Activated CD8-positive, alpha-beta T cell treated with anti-CD3 and anti-CD28 coated beads for 36 hours (primary cell): ENCODE measurements at places on chromosomes 4 and X. TPM values are rescaled to one million over a fixed set of nuclear protein-coding genes. Genes with fewer than 3 reads are reported as not detected.

DNA sequence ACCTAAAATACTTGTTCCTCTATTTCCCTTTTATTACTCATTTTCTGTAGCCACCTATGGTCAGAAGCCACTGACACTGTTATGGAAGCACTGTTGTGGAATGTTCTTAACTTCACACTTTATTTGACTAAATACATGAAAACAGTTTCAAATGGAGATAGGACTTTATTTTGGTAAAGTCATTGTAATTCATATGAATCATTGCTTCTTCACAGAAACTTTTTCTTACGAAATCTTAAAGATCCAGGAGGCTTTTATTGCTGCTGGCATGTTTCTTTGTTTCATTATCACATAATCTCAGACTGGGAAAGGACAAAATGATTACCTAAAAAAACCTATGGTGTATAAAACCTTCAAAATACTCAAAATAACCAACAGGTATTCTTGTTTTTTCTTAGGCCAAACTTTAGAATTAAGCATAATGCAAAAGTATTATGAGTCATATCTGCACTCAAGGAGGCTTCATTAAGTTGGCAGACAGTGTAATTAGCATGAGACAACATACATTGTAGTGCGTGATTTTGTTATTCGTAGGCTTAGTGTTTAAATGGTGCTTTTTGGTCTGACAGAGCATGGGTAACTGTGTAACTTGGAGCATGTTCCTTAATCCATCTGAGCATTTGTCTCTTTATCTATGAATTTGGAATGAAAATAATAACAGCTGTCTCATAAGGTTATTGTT lies 58.0 kb downstream of the SH3BGRL start:
- no peak for DNase-seq

Gene TMSB15C
- total RNA-seq: 2.0 TPM

Gene VSIG1
- 0.61 TPM for total RNA-seq

DNA sequence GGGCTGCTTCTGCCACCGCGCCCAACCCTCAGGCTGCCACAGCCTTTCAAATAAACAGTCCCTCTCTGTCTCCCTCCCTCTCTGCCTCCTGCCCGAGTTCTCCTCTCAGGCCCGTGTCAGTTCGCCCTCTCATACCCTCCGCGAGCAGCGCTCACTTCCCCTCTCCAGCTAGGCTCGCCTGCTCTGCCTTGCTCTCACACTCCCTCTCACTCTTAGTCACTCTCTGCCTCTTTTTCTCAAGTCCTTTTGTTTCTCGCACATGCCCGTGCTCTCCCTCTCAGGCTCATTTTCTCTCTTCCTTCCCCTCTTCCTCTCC lies 3.2 kb downstream of the EFNB1 start:
- DNase-seq: peak; percentile 55

Gene F8A2
- not detected for total RNA-seq

DNA sequence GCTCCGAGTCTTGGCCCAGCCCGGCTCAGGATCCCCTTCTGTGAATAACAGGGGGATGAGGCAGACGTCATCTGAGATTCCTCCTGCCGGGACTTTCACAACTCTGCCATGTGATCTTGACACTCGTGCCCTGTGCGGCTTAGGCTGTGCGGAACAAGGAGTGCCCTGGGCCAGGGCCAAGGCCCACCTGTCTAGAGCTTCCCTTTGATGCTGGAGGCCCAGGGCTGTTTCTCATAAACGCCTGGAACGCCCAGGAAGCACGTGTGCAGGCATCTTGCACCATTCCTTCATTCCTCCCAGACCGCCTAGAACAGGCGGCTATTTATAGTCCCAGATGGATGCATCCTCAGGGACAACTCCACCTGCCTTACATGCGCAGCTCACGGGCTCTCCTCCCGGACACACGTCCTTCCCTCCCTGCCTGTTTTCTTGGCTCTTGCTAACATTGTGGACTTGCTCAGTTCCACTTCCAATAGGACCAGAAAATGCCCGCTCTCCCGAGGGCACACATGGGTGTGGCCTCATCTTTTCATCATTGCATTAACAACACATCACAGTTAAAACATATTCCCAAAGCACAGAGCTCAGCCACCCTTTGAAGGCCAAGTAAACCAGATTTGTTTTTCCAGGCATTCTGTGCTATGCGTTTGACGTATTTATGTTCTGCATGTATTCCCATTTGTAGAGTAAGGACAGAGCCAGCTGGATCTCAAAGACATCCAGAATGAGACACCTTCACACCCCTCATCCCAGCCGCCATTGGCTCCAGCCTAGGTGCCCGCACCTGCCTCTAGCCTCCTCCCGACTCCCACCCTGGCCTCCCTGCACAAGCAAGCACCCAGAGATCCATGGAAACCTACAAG lies 57.2 kb downstream of the ABLIM2 start:
- no peak for DNase-seq

DNA sequence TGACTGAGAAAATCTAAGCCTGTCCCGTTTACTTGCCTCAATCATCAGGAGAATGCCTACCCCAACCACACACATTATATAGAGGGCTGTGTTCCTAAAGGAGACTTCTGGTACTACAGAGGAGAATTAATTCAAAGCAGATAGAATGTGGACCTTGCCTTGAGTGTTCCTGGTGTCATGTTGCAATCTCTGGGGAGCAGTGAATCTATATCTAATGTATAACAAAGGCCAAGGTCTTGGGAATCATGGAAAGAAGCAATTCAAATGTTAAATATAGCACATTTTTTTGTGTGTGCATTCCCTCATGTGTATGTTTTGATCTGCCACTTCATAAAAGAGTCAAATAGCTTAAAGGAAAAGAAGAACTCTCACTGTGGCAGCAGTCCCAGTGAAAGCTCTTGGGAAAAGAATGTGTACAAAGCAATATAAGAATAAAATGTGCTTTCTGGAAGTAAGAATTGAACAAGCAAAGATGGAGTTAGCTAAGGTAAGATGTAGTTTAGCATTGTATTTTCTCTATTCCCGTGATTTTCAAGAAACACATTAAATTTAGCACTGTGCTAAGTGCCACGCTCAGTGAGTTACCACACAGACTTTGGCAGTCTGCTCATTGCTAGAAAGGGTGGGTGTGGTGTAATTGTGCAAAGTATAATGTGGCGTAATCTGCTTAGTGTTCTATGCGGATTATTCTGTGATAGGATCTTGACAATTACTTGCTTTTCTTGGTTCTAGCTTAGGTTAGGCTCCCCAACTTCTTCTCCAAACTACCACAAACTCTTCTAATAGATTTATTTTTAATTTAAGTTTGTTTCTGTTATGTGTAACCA lies 13.7 kb downstream of the ADH6 start:
- DNase-seq: no peak

- DNase-seq: no peak
Measured at GRCh38 chr4:124060261-124060918, 652.1 kb downstream of the ANKRD50 start.
